ENCODE measurements at places on chromosomes 7 and 10. TPM values are rescaled to one million over a fixed set of nuclear protein-coding genes. Genes with fewer than 3 reads are reported as not detected.

EPDR1 gene
- total RNA-seq: 39.0 TPM

SAMD9 gene
- total RNA-seq: 13.7 TPM

PRKG1 gene
- 153 TPM for total RNA-seq

FGFBP3 gene
- total RNA-seq: 1.2 TPM

ZNF467 gene
- 13.3 TPM for total RNA-seq

HOXA2 gene
- total RNA-seq: 1.6 TPM

SFTPA1 gene
- 1.7 TPM for total RNA-seq

LLCFC1 gene
- not detected for total RNA-seq

CLRN3 gene
- not detected for total RNA-seq

ANKRD2 gene
- 0.78 TPM for total RNA-seq

LBX1 gene
- total RNA-seq: not detected

CDC14C gene
- total RNA-seq: not detected

EEPD1 gene
- 14.4 TPM for total RNA-seq

TRIM50 gene
- not detected for total RNA-seq

CTBP2 gene
- total RNA-seq: 85.7 TPM

FXYD4 gene
- not detected for total RNA-seq

SPDYE1 gene
- not detected for total RNA-seq

CUBN gene
- 3.7 TPM for total RNA-seq

Data from aorta (tissue), 5 donors.